ENCODE measurements at places on chromosomes 3 and 15.

- DNase-seq: no peak
Measured at GRCh38 chr3:144777906-144778305, 806.3 kb downstream of the DIPK2A start.

- no peak for DNase-seq
Measured at GRCh38 chr15:54119051-54119450, 140.8 kb downstream of the UNC13C start.

DNA sequence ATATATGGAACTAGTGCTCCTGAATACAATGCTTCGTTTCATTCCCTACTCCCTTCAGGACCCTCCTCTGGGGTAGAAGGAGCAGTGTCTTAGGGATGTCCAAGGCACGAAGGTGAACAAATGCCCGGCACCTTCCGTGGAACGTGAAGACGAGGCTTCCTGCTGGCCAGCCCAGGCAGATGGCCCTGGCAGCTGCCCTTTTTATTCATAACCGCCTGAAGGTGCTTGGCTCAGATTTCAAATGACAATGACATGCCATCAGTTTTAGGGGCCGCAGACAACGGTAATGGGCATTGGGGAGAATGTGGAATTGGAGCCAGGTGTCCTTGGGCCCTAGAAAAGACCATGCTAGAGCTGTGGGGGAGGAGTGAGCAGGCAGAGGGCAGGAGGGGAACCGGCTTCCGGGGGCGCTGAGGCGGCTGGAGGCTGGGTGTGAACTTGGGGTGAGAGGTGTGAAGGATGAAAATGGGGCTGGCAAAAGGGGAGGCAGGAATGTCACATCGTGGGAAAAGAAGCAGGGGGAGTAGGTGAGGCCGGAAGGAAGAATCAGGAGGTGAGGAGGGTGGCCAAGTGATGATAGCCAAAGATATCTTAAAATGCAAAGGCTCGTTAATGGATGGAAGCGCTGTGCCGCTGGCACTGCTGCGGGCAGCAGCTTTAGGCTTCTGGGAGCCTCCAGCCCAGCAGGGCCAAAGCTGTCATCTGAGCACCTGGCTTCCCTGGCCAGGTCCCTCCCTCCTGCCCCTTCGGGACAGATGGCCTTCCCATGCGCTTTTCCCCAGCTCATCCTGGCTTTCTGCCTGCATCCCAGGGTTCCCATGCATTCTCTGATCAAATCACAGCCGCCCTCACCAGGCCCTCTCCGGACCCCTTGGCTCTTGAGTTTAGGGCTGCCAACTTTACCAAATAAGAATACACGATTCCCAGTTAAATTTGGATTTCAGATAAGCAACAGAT is 93.7 kb downstream of the TMEM266 start:
- no peak for DNase-seq

- no peak for DNase-seq
Measured at GRCh38 chr15:56919609-56920366, 1.3 kb downstream of the TCF12 start.

GRCh38 chr15:76533060-76533820 is 196.7 kb downstream of the ISL2 start:
- DNase-seq: no peak

- no peak for DNase-seq
Measured at GRCh38 chr3:177144922-177145321, 52.4 kb downstream of the TBL1XR1 start.

DNA sequence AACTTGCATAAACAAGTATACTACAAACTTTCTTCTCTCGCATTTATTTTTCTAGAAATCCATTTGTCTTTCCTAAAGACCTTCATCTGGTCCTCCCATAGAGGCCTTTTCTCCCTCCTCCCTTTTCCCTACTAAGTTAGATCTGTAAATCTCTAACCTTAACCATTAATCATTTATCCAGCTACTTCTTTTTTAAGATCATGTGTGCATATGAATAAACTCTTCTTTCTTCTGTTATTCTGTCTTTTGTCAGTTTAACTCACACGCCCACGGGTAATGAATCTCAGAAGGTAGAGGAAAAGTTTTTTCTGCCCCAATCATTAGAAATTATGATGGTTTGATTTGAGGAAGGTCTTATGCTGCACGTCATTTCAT is 48.7 kb upstream of the FHIT start:
- no peak for DNase-seq

DNA sequence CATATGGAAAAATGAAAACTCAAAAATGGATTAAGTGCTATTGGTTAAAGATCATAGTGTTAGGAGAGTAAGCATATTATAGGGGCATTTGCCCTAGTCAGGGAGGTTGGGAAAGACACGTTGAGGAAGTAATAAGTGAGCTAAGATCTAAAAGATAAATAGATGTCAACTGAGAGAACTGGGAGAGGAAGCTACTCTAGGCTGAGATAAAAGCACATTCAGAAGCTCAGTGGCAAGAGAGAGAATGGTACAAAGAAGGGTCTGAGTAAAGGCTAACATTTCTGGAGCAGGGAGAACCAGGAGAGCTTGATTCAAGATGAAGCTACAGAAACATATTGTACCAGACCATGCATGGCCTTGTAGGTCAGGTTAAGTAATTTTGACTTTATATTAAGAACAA is 63.9 kb downstream of the TRPC1 start:
- no peak for DNase-seq

- DNase-seq: no peak
Measured at GRCh38 chr3:176274161-176274560, 923.1 kb downstream of the TBL1XR1 start.

GRCh38 chr3:150370122-150370602 is 37.9 kb upstream of the TSC22D2 start:
- DNase-seq: no peak

Data from amygdala (tissue), 56 donors.